A549 treated with ZK216348 at 1 μM for 4 hours (cell line): ENCODE measurements at places on chromosomes 1 and 21. TPM values are rescaled to one million over a fixed set of nuclear protein-coding genes. Genes with fewer than 3 reads are reported as not detected.

Gene SPRR2F
- not detected in 5 replicates for total RNA-seq

Gene CSMD2
- not detected in 5 replicates for total RNA-seq

Gene PGLYRP4
- total RNA-seq, result not detected in 5 replicates

Gene CAPZB
- total RNA-seq, result 216 to 232 TPM (median 229 TPM) in 5 replicates

Gene TNNI3K
- not detected in 5 replicates for total RNA-seq

Gene HHAT
- total RNA-seq, result 1.6 to 2.3 TPM (median 1.7 TPM) in 5 replicates

Gene RPL5
- total RNA-seq, result 1,105 to 1,484 TPM (median 1,137 TPM) in 5 replicates

Gene LBR
- total RNA-seq, result 23.5 to 46.2 TPM (median 38.4 TPM) in 5 replicates

Gene AMY1A
- not detected in 5 replicates for total RNA-seq

Gene DCST2
- 0.47 to 0.72 TPM (median 0.64 TPM) in 4 of 5 replicates, not detected in the other for total RNA-seq
